GM23248 (cell line): ENCODE measurements at places on chromosomes 2 and 18. TPM values are rescaled to one million over a fixed set of nuclear protein-coding genes. Genes with fewer than 3 reads are reported as not detected.

DNA sequence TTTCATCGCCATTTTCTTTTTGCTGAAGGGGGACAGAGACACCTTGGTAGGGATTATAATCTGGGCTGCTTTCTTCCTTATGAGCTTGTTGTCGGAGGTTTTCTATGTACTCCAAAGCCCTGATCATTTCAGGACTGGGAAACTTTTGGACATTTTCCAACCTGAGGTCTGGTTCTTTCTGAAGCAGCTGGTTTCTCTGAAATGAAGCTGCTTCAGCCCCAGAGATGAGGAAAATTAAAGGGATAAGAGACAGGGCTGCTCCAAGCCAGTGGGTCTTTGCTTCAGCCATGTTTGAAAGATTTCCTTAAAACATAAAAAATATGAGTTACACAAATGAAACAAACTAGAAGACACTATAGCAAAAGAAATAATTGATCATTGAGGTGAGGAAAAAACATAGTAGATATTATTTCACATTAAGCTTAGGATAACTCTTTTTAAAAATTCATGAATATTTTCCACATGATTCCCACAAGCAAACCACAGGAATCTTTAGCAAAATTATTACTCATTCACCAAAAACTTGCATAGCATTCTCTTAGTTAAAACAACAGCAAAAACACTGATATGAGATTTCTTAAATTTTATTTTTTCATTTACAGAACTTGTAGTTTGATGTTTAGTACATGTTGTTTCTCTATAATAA lies 3.0 kb downstream of the SCG2 start:
- DNase-seq = peak; percentile 75

DNA sequence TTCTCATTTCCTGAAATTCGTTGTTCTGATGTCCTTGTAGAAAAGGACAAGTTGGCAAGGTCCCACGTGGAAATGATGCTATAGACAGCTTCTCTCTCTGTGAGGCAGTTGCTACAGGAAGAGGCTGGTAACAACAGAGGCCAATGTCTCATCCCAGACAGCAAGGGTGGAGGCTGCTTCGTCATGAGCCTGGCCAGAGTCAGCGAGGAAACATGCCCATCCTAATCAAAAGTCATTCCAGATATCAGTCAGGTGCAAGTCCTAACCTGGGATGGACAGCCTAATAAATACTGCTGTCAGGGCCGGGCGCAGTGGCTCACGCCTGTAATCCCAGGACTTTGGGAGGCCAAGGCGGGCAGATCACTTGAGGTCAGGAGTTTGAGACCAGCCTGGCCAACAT lies 6.4 kb upstream of the SMAD7 start:
- DNase-seq = peak; percentile 92

Gene LBX2
- total RNA-seq = 0.38 and 4.6 TPM in 2 replicates

GRCh38 chr2:225841314-225841713 lies 441.8 kb downstream of the NYAP2 start:
- no peak for DNase-seq

Gene TTN
- not detected in 2 replicates for total RNA-seq
